ENCODE measurements at places on chromosomes 3 and 15.

- no peak for DNase-seq
Measured at GRCh38 chr3:184907681-184908649, 96.0 kb downstream of the VPS8 start.

DNA sequence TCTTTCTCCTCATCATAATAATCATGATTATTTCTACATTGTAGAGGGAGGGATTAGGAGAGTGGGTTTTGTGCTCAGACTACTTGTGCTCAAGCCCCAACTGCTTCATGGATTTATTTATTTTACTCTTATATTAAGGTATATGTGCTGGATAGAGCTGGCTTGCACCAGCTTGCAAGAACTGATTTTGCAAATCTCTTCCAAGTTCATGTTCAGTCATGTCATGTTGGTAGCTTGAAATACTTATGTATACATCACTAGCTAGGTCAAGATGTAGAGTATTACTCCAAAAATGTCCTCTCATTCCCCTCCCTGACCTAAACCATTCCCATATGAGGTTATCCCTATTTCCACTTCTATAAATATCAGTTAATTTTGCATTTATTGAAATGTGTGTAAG, 293.9 kb upstream of the RBMS3 start:
- no peak for DNase-seq

DNA sequence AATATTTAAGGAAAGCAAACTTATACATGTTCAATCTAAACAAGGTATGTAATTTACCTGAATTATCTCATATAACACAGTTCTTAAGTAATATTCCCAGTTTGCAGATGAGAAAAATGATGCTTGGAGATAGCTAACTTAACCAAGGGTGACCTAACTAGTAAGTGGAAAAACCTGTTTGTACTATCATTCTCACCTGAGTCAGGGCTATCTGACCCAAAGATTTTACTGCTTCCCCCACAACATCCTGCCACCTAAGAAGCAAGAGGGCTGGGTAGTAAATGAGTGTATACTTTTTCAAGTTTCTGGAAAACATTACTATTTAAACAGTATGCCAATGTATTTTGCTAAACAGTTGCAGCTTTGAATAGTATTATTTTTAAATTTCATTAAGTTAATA, 10.6 kb downstream of the TP63 start:
- DNase-seq: no peak

- DNase-seq: no peak
Measured at GRCh38 chr3:183816681-183817510, 8.5 kb downstream of the MAP6D1 start.

DNA sequence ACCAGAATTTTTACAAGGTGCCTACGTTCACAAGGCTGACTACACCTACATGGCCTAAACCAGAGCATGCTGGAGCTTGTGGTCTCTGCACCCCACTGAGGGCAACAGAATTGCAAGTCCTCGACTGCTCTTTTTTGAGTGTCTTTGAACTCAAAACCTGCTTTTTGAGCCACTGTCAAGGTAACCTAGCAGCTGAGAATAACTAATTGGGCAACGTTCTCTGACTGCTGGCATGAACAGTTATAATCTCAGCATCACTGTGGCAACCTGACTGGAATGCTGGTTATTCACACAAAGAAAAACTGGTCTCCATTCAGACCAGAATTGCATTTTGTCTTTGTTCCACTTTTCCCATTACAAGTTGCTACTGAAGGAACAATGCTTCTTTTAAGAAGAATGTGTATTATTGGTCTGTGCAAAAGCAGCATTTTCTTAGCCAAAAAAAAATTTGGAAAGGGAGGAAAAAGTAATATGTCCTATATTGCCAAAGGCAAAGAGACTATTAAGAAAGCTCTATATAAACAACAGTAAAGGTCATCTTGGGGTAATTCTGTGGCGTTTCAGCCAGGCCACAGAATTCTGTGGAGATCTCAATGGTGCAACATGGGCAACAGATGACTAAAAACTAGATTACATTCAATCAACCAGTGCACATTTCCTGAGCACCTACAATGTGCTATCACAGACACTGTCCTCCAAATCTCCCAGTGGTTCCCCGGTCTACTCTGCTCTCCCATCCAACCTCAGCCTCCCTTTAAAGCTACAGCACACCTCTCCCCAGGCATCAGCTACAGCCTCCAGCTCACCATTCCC, 76.8 kb downstream of the TNIK start:
- DNase-seq: no peak

GRCh38 chr3:138949445-138950005, 2.5 kb downstream of the FOXL2NB start:
- DNase-seq: no peak

DNA sequence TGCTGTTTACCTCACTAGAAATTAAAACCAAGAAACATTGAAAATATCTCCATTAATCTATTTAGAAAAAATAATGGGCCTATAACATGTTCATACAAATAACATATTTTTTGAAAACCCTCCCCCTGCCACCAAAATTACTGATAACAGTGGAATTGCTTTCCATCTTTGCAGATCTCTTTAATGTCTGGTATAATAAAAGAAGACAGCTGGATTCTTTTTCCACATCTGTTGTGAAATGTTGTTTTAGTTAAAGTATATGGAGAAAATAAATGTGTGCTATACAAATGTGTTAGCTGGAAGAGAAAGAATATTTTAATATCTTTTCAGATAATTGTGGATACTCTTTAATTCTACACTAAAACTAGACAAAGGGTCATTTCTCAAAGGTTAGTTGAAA, 251.0 kb upstream of the GOLGA6L4 start:
- no peak for DNase-seq

GRCh38 chr3:185145511-185145910, 7.3 kb downstream of the C3orf70 start:
- no peak for DNase-seq

- DNase-seq: no peak
Measured at GRCh38 chr15:87326269-87326668, 930.3 kb downstream of the NTRK3 start.

GRCh38 chr15:85494048-85494777, 113.8 kb downstream of the AKAP13 start:
- DNase-seq: no peak
